Hematopoietic multipotent progenitor cell treated with erythropoietin and hydrocortisone succinate and interleukin-3 and kit ligand, for 6 days (in vitro differentiated cells): ENCODE measurements at places on chromosomes 7 and 10.
A peak's percentile ranks its signal among the peaks of the same experiment; 100 is the strongest.

GRCh38 chr7:98291717-98292116 lies 10.2 kb downstream of the BRI3 start:
- DNase-seq, result no peak

DNA sequence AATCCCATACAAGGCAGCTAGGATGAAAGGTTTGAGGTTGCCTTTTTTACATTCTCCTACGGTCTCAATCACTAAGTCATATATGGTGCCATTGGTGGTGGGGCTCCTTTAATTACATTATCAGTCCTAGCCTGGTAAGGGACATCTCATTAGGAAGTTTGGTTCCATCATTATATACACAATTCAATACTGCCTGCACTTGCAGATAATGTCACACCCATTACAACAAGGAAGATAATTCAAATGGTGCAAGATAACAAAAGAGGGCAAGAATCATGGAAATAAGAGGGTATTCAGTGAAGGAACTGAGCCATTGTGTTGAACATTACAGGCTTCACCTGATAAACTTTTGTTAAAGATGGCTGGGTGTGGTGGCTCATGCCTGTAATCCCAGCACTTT lies 1.7 kb upstream of the TMEM248 start:
- DNase-seq, result peak; percentile 90

GRCh38 chr10:63431962-63432797 lies 33.6 kb downstream of the JMJD1C start:
- DNase-seq, result peak; percentile 18

- DNase-seq, result no peak
These were observed 606.2 kb downstream of the PCDH15 start for GRCh38 chr10:54194806-54195205.

- DNase-seq, result peak; percentile 95
These were observed 88.3 kb upstream of the CYP26C1 start for GRCh38 chr10:92972066-92972870.
